ENCODE measurements at places on chromosomes 16 and 17.

GRCh38 chr17:4577386-4577993, 6.8 kb upstream of the SMTNL2 start:
- DNase-seq = no peak

- DNase-seq = no peak
Measured at GRCh38 chr16:4496305-4496704, 20.1 kb downstream of the HMOX2 start.

GRCh38 chr16:78994135-78994745, 606.3 kb downstream of the MAF start:
- DNase-seq = no peak

DNA sequence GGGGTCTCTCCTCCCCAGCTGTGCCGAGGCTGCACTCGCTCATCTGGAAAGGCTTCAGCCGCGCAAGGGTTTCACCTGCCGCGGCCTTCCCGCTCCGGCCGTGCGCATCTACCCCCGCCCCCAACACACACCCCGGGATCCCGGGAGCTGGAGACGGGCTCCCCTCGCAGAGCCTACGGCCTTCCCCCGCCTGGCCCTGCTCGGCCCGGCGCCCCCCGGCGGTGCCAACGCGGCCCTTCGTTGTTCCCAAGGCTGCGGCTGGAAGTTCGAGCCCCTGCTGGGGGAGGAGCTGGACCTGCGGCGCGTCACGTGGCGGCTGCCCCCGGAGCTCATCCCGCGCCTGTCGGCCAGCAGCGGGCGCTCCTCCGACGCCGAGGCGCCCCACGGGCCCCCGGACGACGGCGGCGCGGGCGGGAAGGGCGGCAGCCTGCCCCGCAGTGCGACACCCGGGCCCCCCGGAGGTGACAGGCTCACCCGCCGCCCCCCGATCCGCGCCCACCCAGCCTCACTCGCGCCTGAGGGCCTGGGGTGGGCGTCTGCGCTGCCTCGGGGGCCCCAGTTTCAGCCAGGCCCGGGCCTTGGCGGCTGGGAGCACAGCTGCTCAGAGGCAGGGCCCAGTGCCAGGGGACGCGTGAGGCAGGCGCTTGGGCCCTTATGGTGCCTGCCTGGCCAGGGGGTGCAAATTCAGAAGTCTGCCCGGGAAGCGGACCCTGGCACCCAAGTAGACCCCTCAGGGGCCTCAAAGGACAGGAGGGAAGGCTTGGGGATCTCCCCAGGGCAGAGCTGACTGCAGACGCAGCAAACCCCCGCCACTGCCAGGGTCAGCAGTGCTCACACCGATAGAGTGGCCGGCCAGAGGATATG, 11.2 kb downstream of the GALK1 start:
- DNase-seq = no peak

DNA sequence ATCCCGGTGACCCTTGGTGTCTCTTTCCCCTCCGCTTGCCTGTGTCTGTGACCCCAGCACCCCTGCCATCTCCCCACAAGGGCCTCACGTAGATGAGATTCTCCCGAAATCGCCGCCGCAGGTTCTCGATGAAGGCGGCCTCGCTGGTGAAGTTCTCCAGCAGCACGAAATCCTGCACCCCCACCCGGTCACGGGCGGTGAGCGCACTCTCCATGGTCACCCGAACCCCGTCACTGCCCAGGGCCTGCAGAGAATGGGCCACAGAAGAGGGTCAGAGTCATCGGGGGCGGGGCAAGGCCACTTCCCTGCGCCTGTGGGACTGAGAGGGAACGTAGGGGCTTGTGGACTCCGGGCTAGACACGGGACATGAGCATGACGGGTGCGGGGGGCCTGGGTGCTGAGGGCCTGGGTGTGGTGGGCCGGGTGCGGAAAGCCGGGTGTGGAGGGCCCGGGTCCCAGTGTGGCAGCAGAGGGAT, 8.4 kb downstream of the MYO1C start:
- no peak for DNase-seq

- no peak for DNase-seq
Measured at GRCh38 chr17:49483599-49484509, 11.2 kb upstream of the NGFR start.

DNA sequence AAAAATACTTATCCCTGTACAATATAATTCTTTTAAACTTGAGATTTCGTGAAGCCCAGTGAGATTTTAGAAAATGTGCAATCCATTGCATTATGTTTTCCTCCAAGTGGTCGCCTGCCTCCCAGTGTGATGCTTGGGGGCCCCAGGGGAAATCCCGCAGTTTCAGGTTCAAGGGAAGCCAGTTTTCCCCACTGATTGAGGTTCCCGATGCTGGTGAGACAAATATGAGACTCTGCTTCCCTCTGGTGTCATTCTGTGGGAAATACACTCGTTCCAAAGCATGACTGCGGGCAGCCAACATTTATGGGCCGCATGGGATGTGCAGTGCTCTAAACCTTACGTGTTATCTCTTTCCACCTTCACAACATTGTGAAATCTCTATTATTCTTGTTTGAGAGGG, 200.8 kb downstream of the PRKCB start:
- peak; percentile 4 for DNase-seq

GRCh38 chr16:69386596-69386995, 789 bp upstream of the TERF2 start:
- no peak for DNase-seq

DNA sequence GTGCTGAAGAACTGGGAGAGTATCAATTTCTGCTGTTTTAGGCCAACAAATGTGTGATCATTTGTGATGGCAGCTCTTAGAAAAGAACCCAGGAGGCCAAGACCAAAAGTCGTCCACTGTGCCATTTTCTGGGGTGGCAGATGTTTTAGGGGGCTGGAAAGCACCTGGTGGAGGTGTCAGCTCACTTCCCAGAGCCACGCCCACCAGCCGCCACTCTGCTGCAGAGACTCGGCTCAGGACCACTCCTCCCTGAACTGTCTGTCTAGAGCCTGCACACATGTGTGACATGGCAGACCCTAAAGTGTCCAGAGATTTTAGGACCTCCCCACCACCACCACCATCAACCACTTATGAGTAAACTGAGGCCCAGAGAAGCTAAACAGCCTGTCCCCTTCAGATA, 23.9 kb upstream of the RPL38 start:
- DNase-seq = no peak

- no peak for DNase-seq
Measured at GRCh38 chr16:87613961-87614360, 11.7 kb downstream of the JPH3 start.
